Renal cortical epithelial cell (primary cell): ENCODE measurements at places on chromosomes 1 and 21. TPM values are rescaled to one million over a fixed set of nuclear protein-coding genes. Genes with fewer than 3 reads are reported as not detected.

DNA sequence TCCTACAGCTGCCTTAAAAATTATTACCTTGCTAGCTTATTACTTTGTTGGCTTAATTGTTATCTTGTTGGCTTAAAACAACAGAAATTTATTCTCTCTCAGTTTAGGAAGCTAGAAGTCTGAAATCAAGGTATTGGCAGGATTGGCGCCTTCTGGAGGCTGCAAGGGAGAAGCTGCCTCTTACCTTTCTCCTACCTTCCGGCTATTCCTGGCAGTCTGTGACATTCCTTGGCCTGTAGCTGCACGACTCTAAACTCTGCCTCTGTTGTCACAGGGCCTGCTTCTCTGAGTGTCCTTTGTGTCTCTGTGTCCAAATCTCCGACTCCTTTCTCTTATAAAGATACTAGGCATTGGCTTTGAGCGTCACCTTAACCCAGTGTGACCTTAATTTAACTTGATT, 579.9 kb upstream of the B3GALT2 start:
- no peak for DNase-seq

GRCh38 chr1:223834660-223835263, 11.0 kb downstream of the TP53BP2 start:
- DNase-seq = no peak

The THEM5 gene
- total RNA-seq = not detected in 2 replicates

GRCh38 chr21:42261829-42262200, 42.9 kb downstream of the ABCG1 start:
- no peak for DNase-seq

- DNase-seq = peak; percentile 67
Observed at GRCh38 chr1:97457446-97458089, 463.3 kb downstream of the DPYD start.

- peak; percentile 64 for DNase-seq
Observed at GRCh38 chr1:214569357-214570004, 18.1 kb upstream of the PTPN14 start.

- peak; percentile 69 for DNase-seq
Observed at GRCh38 chr1:16013220-16013907, 4.5 kb downstream of the HSPB7 start.

GRCh38 chr1:192967901-192968300, 91.3 kb downstream of the UCHL5 start:
- no peak for DNase-seq

The FAM151A gene
- not detected in 2 replicates for total RNA-seq

- DNase-seq = no peak
Observed at GRCh38 chr1:47803815-47804501, 193.2 kb downstream of the TRABD2B start.

The BCL2L15 gene
- 7.5 and 8.5 TPM in 2 replicates for total RNA-seq

The TSSK3 gene
- 0.20 TPM in 1 of 2 replicates, not detected in the other for total RNA-seq

The RAP1GAP gene
- total RNA-seq = 0.87 and 23.5 TPM in 2 replicates

DNA sequence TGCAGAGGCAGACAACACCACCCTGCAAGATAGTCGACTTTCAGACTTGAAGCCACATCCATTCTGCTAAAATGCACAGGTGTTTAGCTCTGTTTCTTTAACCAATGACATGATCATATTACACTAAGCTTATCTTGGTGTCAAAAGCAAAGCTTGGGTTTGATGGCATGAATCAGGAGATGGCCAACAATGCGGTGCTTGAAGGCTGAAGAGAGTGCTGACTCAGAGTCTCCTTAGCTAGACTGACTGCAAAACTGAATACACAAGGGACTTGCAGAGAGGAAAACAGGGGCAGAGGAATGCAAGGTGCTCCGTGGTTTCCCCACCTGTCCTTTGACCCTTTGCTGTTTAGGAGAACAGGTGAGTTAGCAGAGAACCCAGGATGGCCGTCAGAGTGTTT, 262.6 kb downstream of the SIPA1L2 start:
- DNase-seq = peak; percentile 26

DNA sequence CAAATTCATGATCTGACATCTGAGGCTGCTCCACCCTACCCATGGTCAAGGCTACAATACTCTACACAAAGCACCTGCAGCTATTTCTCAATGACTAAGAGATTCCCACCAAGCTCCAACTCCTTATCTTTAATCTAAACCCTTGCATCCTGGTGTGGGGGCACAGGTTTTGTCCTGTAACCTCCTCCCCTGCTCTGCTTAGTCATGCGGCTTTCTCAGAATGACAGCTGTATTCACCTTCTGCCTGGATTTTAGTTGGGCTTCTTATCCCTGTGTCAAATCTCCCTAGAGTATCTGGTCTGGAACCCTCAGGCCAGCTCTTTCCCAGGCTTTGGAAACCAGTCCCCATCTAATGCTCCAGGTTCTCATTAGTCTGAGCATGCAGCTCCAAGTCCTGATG, 159.0 kb downstream of the BARHL2 start:
- no peak for DNase-seq

- no peak for DNase-seq
Observed at GRCh38 chr1:19793360-19794046, 6.2 kb downstream of the TMCO4 start.

GRCh38 chr1:80023358-80023757, 1016.8 kb upstream of the ADGRL4 start:
- no peak for DNase-seq

GRCh38 chr1:78071696-78072095, 25.9 kb downstream of the GIPC2 start:
- DNase-seq = no peak

- DNase-seq = no peak
Observed at GRCh38 chr1:14478120-14478519, 120.4 kb upstream of the KAZN start.

- no peak for DNase-seq
Observed at GRCh38 chr1:165900576-165901380, 73.4 kb downstream of the UCK2 start.

The PDC gene
- total RNA-seq = not detected in 2 replicates

GRCh38 chr1:229620876-229621275, 5.0 kb downstream of the TAF5L start:
- DNase-seq = peak; percentile 9

The FCRL3 gene
- total RNA-seq = not detected in 2 replicates

The PLA2G2C gene
- not detected in 2 replicates for total RNA-seq

DNA sequence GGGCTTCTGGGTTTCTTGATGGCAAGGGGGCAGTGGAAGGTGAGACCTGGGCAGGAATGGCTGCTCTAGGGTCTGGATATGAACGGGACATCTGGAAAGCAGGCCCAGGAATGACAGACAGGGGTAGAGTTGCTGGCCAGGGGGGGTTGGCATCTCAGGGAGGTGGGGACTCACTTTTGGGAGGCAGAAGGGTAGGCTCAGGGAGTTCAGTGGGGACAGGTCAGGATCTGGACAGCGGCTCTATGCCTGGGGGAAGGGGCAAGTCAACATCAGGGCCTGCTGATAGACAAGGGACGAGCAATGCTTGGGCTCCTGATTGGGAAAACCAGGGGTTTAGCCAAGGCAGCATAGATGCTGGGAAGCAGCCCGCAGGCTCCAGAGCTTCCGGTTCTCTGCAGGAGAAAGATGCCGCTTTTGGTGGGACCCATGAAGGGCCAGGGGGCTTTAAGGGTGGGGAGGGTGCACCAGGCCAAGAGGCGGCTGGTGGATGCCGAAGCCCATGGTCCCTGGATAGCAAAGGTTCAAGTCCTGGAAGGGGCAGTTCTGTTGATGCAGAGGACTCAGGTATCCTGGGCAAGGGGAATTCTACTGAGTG, 21.9 kb downstream of the IGFN1 start:
- DNase-seq = no peak

- peak; percentile 23 for DNase-seq
Observed at GRCh38 chr1:53286955-53287354, 40.9 kb downstream of the LRP8 start.

The SPRR2G gene
- not detected in 2 replicates for total RNA-seq

GRCh38 chr1:203512848-203513584, 19.1 kb downstream of the OPTC start:
- DNase-seq = peak; percentile 95

DNA sequence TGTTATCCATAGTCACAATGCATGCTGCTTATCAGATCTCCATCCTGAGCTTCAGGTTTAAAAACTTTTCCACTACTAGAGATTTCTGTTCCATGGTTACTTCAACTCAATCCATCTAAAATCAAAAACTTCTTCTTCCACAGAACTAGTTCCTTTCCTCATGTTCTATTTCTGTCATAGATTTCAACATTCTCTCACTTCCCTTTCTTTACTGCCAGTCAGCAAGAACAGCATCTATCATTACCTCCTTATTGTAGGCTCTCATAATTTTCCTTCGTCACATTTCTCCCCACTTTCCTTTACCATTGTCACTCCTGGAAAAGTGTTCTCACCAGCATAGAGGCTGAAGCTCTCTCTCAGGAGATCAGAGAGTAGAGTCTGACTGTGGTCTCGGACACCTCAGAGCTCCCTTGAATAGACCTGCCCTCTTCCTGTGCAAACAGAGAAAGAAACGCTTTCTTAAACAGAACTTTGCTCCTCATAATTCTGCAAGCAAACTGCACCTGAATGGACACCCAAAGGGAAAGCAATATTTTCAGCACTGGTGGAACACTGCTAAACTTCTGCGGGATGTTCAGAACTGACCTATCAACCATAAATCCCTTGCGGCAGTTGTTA, 48.7 kb upstream of the KIRREL1 start:
- no peak for DNase-seq

DNA sequence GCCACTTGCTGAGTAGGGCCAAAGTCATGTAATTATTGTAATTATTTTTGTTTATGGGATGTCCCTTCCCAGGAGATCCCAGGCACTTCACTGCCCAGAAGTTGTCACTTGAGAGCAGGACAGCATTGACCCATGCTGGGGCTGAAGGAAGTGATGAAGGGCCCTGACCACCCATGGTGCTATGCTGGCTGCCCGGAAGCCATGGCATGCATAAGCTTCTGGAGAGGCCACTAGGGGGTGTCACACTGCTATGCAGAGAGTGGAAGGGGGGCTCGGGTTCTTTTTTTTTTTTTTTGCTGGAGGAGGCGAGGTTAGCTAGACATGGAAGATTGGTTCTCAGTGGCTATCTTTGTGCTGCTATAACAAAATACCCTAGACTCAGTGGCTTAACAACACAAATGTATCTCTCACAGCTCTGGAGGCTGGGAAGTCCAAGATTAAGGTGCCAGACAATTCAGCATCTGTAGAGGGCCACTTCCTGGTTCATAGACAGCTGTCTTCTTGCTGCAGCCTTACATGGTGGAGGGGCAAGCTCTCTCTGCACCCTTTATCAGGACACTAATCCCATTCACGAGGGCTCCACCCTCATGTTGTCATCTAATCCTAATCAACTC, 84.9 kb downstream of the CNIH3 start:
- no peak for DNase-seq

The TPM3 gene
- total RNA-seq = 654 and 806 TPM in 2 replicates

DNA sequence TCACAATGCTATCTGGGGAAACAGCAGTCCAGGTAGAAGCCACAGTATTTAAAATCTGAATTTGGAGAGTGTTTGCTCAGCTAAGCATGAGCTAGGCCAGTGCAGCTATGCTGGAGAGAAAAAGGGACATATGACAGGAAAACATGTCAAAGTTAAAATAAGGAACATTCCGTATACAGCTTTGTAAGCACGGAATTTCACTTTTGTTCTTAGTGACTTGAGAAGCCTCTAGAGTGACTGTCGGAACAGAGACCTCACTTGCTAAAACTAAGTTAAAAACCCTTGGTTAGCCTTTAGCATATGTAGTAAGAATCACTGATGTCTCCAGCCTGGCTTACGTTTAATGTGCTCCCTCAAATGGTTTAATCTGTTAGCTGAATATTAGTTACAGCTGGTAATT, 661.7 kb downstream of the KCNT2 start:
- no peak for DNase-seq

DNA sequence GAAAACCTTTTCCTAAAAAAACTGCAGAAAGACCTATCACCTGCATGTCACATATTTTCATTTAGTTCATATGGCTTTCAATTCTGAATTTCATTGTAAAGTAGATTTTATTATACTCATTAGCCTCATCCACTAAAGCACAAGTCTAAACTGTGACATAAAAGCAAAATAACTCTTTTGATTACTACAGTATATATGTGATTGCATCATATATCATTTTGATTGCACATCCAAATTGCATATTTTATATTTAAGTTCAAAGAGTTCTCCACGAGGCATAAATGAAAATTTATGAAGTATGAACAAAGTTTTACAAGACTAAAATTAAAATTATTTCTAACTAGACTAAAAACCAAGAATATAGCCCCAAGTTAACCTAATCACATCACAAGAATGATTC, 19.3 kb downstream of the PALMD start:
- DNase-seq = no peak

DNA sequence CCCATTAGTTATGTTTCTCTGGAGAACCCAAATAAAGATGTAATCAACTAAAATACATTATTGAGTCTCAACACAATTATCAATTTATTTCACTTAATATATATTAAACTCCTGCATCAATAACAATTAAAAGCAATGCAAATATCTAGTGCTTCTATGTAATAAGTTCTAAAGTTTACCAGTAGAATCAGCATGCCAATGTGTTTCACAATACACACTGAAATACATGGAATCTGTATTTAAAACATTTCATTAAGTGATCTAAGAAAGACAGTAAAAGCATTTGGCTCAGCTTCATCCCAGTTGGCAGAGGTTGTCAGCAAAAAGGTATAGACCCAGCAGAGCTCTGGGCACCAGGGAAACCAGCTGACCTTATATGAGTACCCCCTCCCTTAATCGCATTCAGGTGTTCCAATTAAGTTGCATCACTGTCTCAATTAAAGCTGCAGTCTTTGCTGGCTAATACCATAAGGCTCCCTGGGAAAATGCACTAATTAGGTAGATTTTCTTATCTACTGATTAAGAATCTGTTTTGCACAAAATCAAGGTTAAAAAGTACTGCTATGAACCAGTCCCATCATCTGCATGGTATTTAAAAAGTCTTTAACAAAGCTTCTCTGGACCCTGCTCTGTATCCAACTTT, 63.1 kb downstream of the NIBAN1 start:
- no peak for DNase-seq

DNA sequence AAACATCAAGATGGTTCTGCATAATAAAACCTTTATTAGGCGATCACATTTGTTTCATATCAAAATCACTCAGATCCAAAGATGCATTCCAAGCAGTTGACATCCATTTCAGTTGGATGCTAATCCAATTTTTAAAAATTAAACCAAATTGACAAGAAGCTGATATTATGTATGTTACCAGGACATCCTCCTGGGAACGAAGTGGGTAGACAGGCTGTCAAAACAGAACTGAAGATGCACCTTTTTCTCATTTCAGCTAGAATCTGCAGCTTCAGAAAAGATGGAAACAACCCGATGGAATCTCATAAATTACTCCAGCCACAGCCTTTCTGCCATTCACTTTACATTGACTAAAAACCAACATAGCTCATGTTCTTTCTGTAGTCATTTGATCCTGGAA, 268.4 kb downstream of the PLPP3 start:
- DNase-seq = no peak
